ENCODE measurements at places on chromosomes 3 and 15.
A peak's percentile ranks its signal among the peaks of the same experiment; 100 is the strongest.

DNA sequence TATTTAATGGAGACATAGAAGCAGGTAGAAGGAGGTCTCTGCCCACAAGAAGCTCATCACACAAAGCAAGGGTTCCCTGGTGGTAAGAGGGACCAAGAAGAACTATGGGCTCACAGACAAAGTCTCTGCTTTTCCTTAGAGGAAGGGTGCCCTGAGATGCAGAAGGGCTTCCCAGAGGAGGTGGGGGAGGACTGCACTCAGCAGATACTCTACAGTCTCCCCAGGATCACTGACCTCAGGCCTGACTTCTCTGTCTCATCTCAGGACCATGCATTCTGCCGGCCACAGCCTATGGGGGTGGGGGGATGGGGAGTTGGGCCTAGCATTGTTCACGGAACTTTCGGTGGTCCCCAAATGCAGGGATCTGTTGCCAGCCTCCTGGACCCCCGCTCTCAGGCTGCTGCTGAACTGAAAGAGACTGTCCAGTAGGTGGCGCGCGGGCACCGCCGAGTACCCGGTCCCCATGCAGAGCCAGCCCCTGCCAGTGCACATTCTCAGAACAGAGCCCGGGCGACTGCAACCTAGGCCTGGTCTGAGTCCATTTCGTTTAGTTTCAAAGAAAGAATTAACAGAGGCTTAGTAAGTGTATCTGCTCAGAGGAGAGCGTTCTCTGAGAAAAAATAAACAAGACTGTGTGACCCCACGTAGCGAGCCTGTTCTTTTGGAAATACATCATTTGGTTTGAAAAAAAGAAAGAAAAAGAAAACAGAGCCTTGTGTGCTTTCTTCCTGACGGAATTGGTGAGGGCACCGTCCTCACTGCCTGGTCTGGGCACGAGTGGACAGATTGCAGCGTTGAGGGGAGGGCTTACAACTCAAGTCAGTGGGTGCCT is 74.1 kb downstream of the LRTM1 start:
- DNase-seq = peak; percentile 60

DNA sequence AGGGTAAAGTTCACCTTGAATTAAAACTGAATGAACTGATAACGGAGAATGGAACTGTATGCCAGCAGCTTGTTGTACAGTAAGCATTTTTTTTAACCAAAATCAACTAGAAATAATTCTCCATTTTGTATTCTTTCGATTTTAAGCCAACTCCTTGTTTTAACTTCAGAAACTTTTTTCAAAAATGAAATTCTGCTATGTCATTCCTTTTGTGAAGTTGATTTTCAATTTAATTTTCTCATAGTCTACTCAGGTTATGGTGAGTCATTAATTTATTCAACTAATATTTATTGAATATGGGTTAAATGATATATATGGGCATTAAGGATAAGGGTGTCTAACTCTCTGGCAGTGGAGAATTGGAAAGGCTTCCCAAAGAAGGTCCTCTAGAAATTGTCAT is 53.7 kb downstream of the RASA2 start:
- no peak for DNase-seq

GRCh38 chr3:3165241-3165640 is 14.2 kb downstream of the CRBN start:
- no peak for DNase-seq

GRCh38 chr15:59298225-59298853 is 74.3 kb downstream of the MYO1E start:
- no peak for DNase-seq

- DNase-seq = no peak
These were observed 80.9 kb downstream of the RAP2B start for GRCh38 chr3:153242896-153243295.

- DNase-seq = no peak
These were observed 58.8 kb upstream of the SLC6A11 start for GRCh38 chr3:10757021-10757820.

DNA sequence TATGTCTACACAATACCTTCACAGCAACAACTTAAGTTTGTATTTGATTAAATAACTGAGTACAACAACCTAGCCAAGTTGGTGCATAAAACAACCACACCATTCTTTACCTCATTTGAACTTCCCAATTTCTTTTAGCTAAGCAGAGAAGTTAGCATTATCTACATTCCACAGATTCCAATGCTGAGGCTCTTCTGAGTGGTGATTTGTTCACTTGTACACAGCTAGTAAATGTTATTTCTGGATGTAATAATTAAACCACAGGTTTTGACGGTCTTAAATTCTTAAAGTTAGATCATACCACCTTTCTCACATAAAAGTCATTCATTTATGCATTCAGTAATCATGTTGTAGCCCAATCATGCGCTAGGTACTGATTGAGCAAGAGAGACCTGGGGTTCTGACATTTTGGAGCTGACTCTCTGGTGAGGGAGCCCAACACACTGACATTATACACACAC is 102.5 kb downstream of the SST start:
- DNase-seq = no peak

DNA sequence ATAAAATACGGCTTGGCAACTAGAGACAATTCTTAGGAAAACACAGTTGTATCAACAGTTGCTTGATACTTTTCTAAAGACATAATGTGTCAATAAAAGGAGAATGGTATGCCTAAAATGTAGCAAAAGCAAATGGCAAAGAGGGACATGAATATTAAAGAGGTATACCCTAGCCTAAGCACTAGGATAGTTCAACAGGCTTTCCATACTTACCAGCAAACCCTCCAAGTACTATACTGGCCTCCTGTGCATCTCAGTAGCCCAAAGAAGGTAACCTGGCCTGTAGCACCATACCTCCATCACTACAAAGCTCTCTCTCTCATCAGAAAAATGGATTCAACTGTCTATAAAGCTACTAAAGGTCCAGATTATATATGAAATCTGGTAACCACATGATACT is 7.5 kb downstream of the SETD2 start:
- DNase-seq = no peak

- no peak for DNase-seq
These were observed 2.4 kb downstream of the GCHFR start for GRCh38 chr15:40766194-40766815.

GRCh38 chr3:111861391-111861790 is 2.3 kb downstream of the PHLDB2 start:
- no peak for DNase-seq

GRCh38 chr15:95410757-95411156 is 919.7 kb upstream of the NR2F2 start:
- no peak for DNase-seq

DNA sequence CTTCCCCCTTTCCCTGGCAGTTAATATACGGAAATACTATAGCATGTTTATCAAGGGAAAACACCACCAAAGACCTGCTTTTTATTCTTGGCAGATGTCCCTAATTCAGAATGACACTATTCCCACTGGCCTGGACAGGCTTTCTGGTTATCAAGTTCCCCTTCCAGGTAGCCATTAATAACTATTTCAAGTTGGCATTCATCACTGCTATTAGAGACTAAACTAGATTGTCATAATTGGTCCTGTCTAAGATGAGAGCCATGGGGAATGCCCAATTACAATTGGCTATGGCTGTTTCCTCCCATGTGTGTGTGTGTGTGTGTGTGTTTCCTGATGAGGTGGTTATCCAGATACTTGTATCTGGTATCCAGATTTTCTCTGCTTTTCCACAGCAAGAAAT is 608.1 kb downstream of the SQOR start:
- no peak for DNase-seq

GRCh38 chr3:185056908-185057307 is 96.0 kb downstream of the C3orf70 start:
- DNase-seq = no peak

DNA sequence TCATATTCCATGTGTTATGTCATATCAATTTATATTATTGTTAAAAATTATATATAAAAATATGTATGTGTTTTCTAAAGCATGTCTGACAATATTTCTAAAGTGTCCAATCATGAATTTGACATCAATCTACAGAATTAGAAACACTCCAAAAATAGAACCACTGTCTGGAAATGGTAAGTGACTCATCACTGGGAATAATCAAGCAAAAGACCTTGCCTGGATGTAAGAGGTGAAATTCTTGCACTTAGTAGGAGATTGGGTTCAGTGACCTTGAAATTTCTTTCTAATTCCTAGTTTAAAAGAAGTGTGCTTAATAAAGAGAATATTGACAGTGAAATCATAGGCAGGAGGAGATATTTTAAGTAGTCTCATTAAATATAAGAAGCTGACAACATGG is 188.8 kb downstream of the ZNF385D start:
- no peak for DNase-seq

DNA sequence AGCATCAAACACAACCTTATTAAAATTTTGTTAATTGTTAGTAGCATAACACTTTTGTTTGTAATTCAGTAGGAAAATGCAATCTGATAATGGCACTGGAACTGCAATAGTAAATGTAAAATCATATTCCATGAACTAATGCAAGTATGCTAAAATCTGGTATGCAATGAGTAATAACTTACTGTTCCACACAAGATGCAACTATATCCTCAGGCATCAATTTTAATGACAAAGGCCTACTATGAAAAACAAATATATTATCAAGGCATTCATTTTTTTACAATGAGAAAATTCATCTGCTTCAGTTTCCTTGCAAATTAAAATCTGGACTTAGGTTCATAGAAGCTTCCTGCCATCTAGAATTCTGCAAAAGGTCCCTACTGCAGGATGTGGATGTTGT is 1.4 kb upstream of the NSMCE3 start:
- DNase-seq = no peak

GRCh38 chr3:170507063-170507462 is 78.8 kb downstream of the SLC7A14 start:
- DNase-seq = no peak

DNA sequence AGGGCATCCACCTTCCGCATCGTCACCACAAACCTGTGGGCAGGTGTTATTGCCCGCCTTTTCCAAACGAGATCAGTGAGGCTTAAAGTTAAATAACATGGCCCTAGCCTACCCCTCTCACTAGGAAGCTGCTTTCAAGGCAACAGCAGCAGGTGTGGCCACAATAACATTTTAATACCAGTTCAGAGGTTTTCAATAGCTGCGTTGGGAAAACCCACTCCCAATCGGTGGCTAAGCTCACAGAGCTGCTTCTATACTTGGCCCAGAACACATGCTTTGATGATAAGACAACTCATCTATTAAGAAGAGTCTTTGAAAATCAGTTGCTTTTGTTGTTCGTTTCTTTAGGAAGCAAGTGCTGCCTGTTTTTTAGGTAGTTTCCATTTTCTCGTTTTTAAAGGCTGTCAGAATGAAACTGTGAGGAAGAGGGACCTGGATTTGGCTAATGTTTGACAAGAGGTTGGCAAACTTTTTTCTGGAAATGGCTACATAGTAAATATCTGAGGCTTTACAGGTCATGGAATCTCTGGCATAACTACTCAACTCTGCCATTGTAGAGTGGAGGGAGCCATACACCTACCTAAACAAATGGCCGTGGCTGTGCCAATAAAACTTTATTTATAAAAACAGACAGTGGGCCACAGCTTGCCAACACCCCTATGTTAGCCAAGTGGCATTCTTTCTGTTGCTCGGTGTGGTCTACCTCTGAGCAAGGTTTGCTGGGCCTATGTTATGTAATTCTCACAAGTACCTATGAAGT is 179.6 kb downstream of the FEZF2 start:
- DNase-seq = no peak

DNA sequence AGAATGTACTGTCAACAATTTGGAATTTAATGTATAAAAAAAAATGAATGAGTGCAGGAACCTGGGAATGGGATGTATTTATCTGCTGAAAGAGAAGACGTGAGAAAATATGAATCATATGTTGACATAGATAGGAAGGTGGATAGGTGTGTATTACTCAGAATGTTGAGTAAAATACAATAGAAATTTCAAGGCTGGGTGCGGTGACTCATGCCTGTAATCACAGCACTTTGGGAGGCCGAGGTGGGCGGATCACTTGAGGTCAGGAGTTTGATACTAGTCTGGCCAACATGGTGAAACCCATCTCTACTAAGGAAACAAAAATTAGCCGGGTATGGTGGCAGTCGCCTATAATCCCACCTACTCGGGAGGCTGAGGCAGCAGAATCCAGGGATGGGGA is 202.8 kb downstream of the CADM2 start:
- DNase-seq = no peak

DNA sequence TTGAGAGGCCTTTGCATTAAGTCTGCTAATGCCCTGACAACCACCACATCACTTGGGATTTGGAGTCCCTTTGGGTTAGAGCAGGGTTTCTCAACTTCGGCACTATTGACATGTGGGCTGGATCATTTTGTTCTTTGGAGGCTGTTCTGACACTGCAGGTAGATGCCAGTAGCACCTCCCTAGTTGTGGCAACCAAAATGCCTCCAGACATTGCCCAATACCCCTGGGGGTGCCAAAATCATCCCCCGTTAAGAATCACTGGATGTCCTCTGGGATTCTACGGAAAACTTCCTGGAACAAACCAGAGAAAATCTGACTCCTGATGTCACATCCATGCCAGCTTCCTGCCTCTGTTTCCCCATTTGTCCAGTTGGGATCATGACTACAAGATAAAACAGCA is 37.2 kb upstream of the BLM start:
- no peak for DNase-seq

DNA sequence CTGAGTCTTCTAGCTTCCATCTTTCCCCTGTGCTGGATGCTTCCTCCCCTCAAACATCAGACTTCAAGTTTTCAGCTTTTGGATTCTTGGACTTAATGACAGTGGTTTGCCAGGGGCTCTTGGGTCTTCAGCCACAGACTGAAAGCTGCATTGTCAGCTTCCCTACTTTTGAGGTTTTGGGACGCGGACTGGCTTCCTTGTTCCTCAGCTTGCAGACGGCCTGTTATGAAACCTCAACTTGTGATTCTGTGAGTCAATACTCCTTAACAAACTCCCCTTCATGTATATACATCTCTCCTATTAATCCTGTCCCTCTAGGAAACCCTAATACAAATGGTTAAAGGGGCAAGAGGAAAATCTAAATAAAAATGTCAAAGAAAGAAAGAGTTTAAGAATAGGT is 100.1 kb downstream of the ABI3BP start:
- no peak for DNase-seq

GRCh38 chr15:29676961-29677402 is 145.3 kb downstream of the TJP1 start:
- DNase-seq = no peak

DNA sequence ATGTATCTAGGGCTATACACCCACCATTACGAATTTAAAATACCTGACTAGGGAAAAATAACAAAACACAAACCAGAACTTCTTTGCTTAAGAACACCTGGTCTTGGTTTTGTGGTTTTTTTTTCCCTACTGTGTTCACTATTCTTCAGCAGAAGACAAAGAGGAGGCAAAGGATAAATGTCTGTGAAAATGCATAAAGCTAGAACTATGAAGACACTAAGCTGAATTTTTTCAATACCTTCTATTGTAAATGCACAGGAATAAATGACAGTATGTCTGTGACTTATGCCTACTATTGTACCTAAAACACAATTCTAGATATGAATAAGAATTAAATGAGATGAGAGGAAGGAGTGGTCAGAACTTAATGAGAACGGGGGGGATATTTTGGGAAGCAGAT is 86.9 kb downstream of the TBL1XR1 start:
- no peak for DNase-seq

- DNase-seq = no peak
These were observed 20.4 kb downstream of the TTC21A start for GRCh38 chr3:39127908-39128304.

- DNase-seq = no peak
These were observed 421.0 kb upstream of the THRB start for GRCh38 chr3:24915639-24916038.

- peak; percentile 77 for DNase-seq
These were observed 2.5 kb downstream of the ANP32A start for GRCh38 chr15:68818066-68818768.

Data from right lung (tissue), 10 donors.